ENCODE measurements at places on chromosomes 7 and 10. TPM values are rescaled to one million over a fixed set of nuclear protein-coding genes. Genes with fewer than 3 reads are reported as not detected.

HOXA5 gene
- 4.2 TPM for total RNA-seq

HTR5A gene
- total RNA-seq, result not detected

TSPAN12 gene
- 33.4 TPM for total RNA-seq

PRLHR gene
- total RNA-seq, result not detected

ADCYAP1R1 gene
- total RNA-seq, result 7.8 TPM

NPFFR1 gene
- total RNA-seq, result under 0.01 TPM

NUTM2B gene
- total RNA-seq, result 1.0 TPM

SLC13A4 gene
- total RNA-seq, result not detected

GPC2 gene
- total RNA-seq, result 5.2 TPM

STEAP1 gene
- total RNA-seq, result 5.7 TPM

CUZD1 gene
- 0.52 TPM for total RNA-seq
